Camera-type eye (tissue), 1 donor: ENCODE measurements at places on chromosomes 7 and 10. TPM values are rescaled to one million over a fixed set of nuclear protein-coding genes. Genes with fewer than 3 reads are reported as not detected.

HOXA6 gene
- not detected for total RNA-seq

ASB15 gene
- total RNA-seq = not detected

LIPM gene
- total RNA-seq = not detected

PVRIG gene
- total RNA-seq = 0.33 TPM

CAV1 gene
- 98.6 TPM for total RNA-seq

HPSE2 gene
- 0.33 TPM for total RNA-seq
